ENCODE measurements at places on chromosomes 7 and 10. TPM values are rescaled to one million over a fixed set of nuclear protein-coding genes. Genes with fewer than 3 reads are reported as not detected.

DNA sequence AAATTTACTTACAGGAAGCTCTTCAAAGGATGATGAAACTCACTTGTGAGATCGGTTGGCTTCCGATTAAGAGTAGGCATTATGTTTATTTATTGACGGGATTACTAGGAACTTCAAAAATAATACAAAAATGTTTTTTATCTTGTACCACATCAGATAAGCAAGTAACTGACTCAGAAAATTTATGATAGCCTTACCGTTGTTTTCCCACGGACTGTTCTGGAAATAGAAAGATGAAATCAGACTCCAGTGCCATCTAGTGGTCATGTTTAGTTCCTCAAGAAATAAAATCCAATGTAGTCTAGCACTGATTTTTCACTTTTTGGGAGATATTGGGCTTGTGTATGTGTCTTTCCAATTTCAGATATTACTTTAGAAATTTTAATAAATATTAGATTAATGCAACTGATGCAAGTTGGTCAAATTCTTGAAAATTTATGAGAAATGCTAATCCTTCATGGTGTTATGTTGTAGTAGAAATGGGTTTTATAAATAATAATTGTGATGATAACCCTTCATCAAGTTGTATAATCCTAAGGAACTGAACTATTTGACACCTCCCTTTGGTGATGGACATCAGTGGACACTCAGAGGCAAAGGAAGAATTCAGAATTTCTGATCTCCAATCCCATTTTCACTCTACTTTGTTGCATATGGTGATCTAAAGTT, 168.8 kb downstream of the TMEM26 start:
- peak; percentile 64 for DNase-seq

DNA sequence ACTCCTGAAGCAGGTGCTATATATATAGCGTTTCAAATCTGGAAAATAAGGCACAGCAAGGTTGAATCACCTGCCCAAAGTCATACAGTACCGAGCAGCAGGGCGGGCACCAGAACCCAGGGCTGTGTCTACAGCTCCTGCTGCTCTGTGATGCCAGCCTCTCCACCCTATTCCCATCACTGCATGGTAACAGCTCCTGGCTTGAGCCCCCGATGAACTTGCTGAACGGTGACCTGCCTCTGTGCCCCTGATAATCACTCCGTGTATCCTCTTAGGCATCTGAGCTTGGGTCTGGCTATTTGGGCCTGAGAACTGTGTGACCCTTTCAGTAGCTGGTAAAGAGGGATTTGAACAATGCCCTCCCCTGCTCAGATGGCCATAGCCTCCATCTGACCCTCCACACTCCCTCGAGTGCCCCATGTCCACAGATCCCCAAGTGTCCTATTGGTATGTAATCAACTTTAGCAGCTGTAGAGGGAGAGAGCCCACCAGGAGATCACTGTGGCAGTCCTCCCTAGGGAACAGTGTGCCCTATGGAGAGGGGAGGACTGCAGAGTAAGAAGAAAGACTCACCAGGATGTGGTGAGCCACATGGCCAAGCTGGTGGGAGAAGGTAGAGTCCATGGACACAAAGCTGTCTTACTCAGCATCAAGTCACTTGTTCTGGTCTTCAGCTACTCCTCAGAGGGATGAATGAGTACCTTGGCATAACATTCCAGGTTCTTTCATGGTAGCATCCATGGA, 1.1 kb upstream of the ARHGAP22 start:
- DNase-seq, result no peak

JCAD gene
- not detected for polyA plus RNA-seq

SKAP2 gene
- 43.4 TPM for polyA plus RNA-seq

MRLN gene
- not detected for polyA plus RNA-seq

DNA sequence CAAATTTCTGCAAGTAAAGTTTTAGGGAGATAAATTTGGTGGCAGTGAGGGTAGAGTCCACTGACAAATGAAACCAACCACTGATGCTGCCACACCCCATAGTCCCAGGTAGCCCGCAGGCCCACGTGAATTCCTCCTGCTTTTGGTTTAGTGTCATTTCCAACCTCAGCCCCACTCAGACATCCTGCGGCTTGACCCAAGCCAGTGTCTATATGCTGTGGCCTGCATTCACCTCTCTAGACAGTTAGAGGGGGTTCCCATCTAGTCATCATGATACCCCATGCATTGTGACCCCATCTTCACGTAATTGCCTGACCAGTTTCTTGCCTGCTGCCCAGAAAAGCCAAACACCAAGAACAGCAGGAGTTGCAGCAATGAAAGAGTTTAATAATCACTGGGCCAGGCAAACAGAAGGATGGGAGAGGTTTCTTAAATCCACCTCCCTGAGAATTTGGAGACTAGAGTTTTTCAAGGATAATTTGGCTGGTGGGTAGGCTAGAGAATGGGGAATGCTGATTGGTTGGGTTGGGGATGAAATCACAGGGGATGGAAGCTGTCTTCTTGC, 332.0 kb upstream of the GALNT17 start:
- DNase-seq, result no peak

- no peak for DNase-seq
Measured at GRCh38 chr7:157002819-157003421, 7.5 kb downstream of the MNX1 start.

DNA sequence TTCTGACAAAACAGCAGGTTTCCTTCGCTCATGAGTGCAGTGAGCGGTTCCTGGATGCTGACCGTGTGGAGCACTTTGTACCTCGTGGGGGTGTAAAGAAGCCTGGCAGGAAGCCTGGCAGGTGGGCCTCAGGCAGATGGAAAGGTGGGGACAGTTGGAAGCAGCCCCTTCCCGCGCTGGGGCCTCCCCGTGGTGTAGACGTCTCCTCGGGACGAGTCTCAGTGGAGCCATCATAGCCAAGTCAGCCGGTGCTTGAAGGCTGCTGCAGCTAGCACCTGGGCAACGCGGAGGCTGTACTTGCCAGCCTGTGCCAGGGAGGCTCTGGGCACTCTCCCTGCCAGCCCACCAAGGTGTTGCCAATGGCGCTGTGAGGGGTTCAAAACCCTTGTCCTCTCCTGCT, 154.5 kb downstream of the WDR37 start:
- DNase-seq, result no peak

GRCh38 chr7:26360650-26361049, 69.0 kb downstream of the SNX10 start:
- no peak for DNase-seq

HOXA6 gene
- not detected for polyA plus RNA-seq

GRCh38 chr10:75239096-75239790, 3.5 kb upstream of the COMTD1 start:
- no peak for DNase-seq

GRCh38 chr7:116348346-116348745, 138.0 kb downstream of the TES start:
- no peak for DNase-seq

PDGFA gene
- polyA plus RNA-seq, result not detected

DNA sequence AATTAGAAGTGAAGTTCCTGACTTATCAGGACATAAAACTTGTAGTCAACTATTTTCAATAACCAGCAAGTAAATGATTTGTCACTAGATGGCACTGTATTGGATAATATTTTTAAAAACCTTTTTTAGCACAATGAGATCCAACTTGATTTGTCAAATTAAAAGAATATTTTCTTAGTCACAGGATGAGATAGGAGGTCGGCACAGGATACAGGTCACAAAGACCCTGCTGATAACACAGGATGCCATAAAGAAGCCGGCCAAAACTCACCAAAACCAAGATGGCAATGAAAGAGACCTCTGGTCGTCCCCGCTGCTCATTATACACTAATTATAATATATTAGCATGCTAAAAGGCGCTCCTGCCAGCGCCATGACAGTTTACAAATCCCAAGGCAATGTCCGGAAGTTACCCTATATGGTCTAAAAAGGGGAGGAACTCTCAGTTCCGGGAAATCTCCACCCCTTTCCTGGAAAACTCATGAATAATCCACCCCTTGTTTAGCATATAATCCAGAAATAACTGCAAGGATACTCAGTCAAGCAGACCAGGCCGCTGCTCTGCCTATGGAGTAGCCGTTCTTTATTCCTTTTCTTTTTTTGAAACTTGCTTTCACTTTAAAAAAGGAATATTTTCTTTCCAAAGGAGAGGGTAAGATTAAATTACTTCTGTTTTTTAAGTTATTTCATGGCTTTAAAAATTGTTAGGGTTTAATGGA, 255.7 kb upstream of the MKLN1 start:
- no peak for DNase-seq

DNA sequence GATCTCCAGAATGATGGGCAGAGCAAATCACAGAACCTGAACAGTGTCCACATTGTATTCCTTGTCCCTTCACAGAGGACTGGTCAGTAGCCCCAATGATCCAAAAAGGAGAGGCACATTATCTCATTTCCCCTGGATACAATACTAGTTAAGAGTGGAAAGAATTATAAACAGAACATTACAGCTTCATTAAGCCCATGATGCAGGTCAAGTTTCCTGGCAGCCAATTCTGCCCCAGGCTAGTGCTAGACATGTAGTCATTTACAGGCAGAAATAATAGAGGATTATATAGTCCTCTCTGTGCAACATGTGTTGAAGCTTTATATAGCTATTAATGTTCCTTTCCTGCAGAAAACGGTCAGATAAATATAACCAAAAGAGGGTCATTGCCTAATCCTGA, 124.3 kb upstream of the WNT16 start:
- no peak for DNase-seq

SPAM1 gene
- polyA plus RNA-seq, result not detected

MAGI2 gene
- not detected for polyA plus RNA-seq

DNA sequence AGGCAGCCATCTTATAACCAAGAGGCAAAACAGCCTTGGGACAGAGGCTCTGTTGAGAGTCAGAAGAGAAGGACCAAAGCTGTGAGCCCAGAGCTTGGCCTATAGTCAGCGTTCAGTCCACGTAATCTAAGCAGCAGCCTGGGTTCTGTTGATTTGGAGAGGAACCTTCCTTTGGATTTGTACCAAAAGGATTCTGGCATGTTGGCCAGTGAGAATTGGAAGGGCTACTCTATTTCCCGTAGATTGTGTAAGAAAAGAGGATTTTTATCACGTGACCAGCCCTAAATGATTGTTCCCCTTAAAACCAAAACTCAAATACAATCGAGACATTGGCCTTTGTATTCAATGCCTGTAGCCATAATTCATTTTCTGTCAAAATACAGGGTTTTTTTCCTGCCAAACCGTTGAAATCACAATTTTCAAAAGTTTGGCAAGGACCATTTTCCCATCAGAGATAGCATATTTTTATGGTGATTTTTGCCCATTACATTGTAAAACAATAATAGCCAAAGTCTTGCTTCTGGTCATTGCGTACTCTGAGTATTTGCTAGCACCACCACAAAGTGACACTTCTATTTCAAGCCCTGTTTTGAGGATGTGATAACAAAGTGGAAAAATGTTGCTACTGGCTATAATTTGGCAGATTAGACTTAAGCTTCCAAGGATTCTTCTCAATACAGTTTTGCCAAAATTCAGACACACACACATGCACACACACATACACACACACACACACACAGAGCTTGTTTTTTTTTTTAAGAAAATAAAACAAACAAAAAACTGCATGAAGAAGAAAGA, 23.1 kb upstream of the BMPER start:
- DNase-seq, result no peak

DNA sequence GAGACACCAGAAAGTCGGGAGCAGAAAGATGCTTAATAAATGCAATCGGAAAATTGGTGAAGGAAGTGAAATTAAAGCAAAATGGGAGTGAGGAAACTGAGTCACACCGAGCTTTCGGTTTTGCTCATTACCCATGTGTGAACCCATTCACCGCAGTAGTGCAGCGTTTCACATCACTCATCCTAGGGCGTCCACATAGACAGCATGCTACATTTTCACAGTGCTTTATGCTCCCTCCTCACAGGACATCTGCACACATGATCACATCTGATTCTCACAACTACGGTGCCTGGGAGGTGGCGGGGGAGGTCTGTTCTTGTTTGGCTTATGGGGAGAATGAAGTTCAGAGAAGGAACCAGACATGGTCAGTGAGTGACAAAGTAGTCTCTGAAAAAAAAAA, 36.6 kb upstream of the ATP6V0A4 start:
- DNase-seq, result no peak

DNA sequence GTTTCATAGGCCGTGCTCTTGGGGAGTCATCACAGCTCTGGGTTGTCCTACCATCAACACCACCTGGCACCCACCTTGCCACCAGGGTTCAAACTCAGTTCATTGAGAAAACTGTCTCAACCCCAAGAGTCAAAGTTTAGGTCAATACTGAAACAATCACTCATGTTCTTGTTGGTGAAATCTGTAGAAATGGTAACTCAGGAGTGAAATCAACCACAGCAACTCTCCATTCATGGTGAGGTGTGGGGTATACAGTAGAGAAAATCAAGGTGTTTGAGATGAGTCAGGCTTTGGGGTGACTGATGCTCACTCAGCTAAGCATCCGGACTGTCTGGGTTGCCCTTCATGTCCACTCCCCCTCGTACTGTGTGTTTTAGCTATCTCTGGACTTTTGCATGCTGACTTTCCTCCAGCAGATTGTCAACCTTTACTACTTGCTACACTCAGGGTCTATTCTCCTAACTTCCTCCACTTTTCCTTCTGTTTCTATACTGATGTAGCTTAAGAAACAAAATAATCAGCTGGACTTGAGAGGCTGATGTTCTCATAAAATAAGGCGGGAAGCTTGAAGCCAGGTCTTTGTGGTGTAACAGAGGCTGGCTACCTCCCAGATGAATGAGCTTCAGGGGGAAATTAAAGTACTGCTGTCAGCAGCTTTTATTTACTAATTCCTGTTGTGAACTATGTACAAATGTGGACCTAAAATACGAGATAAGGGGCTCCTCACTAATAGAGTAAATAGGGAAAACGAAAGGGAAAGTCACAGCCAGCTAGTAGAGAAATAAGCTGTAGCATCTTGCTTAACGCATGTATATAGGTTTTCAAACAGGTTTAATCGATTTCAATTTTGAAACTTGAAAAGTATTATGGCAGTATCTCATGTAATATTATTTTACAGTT, 173.6 kb upstream of the AKR1E2 start:
- no peak for DNase-seq

GRCh38 chr7:81267508-81267907, 348.7 kb upstream of the SEMA3C start:
- no peak for DNase-seq

- DNase-seq, result no peak
Measured at GRCh38 chr7:17530741-17531421, 232.4 kb downstream of the AHR start.

DNA sequence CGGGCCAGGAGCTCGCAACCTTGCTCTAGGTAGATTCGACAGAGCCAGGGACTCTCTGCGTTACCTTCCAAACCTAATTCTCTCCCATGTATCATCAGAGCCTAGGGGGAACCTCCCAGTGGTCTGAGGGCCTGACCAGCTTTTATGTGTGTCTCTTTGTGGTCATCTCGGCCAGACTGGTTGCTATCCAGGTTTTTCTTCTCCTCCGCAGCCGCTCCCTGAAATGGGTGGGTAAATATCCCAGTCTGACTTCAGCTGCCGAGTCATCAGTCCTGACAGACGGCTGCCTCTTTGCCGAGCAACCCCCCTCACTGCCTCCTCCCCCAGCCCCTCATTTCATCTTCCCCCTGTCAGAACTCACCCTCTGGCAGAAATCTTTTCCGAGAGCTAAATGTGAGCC, 578.1 kb downstream of the LRMDA start:
- no peak for DNase-seq

ZP3 gene
- polyA plus RNA-seq, result 4.4 TPM

- DNase-seq, result no peak
Measured at GRCh38 chr7:24480501-24480900, 92.8 kb upstream of the PALS2 start.

Data from CD4-positive, CD25-positive, alpha-beta regulatory T cell (primary cell).